Stimulated activated CD4-positive, alpha-beta T cell treated with anti-CD3 and anti-CD28 coated beads, TNF-alpha, amount 100 ng/mL, for 1 hour (primary cell): ENCODE measurements at places on chromosomes 1 and 21.
A peak's percentile ranks its signal among the peaks of the same experiment; 100 is the strongest.

DNA sequence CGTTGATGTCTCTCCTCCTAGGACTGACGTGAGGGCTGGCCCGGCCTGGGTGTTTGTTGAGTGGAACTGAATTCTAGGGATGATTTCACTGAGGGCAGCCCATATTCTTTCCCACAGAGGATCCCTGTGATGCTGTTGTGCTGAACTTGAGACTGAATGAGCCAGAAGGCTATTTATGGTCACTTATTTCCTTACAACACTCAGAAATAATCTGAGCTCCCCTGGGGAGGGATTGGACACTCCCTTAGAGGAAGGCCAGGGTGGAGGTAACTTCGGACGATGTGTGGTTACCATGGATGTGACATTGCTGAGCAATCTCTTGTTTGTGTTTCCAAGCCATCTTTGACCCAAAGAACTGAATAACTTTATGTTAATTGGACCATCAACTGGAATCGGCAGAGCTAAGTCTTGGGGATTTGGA lies 5.1 kb upstream of the TMCO4 start:
- no peak for DNase-seq

GRCh38 chr1:27136998-27137542 lies 17.9 kb downstream of the SLC9A1 start:
- peak; percentile 61 for DNase-seq

DNA sequence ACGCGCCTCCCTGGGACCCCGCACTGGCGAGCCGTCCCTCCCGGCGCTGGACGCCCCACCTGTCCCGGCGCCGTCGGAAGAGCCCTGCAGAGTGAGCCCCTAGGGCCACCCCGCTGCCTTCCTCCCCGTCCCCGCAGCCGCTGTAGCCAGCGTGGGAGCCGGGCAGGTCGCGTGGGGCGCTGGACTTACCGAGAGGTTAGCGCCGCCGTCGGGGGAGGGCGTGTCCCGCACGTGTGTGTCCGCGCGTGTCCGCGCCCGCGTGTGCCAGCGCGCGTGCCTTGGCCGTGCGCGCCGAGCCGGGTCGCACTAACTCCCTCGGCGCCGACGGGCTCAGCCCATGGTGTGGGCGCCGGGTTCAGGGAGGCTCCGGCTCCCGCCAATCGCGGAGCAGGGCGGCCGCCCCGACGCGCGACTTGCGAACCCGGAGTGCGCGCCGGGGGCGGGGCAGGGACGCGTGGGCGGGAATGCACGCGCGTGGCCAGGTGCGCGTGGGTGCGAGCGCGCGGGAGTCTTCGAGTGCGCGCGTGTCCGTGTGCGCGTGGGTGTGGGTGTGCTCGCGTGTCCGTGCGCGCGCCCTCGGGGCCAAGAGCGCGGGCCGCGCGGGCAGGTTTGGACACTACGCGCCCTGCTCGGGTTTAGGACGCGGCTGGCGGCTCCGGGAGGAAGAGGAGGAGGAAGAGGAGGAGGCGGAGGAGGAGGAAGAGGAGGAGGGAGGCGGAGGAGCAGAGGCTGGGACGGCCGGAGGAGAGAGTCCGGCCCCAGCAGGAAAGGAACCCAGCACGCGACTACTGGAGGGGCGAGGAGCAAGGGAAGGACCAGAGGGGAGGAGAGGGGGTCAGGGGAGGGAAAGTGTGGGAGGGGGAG lies 145.2 kb upstream of the ETS2 start:
- DNase-seq = no peak

- DNase-seq = no peak
Measured at GRCh38 chr21:17051054-17051453, 461.8 kb upstream of the CXADR start.

GRCh38 chr1:43668956-43669355 lies 19.0 kb downstream of the KDM4A start:
- no peak for DNase-seq

DNA sequence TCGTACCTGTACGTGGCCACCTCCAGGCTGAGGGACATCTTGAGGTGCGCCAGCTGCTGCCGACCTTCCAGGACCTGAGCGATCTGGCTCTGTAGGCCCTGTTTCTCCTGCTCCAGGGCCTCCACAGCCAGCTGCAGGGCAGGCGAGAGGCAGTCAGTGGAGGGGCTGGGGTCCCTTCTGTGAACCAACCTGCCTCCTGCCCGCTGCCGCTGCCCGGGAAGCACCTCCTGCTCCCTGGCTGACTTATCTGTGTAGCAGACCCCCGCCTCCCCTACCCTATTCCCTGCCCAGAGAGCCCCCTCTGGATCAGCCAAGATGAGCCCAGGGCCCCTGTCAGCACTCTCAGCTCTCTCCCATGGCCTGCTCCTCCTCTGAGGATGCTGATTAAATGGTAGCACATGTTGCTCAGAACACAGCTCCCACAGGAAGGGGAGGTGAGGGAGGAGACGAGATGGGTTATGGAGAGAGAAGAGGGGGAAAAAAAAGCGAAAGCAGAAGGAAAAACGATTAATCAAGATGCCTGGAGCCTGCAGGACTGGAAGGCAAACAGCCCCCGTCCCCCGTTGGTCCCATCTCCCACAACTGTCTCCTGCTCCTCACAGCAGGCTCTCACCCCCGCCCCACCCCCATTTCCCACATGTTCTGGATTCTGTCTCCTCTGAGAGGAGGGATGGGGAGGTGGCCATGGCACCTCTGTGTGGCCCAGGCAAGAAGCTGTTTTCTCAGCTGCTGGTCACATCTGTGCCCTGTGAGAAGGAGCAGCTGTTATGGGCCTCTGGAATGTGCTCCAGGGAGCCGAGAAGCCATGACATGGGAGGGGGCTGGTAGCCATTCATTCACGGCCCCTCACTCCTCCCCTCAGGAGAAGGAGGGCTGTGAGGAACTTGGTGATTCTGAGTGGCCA lies 1.7 kb downstream of the NES start:
- DNase-seq = no peak

DNA sequence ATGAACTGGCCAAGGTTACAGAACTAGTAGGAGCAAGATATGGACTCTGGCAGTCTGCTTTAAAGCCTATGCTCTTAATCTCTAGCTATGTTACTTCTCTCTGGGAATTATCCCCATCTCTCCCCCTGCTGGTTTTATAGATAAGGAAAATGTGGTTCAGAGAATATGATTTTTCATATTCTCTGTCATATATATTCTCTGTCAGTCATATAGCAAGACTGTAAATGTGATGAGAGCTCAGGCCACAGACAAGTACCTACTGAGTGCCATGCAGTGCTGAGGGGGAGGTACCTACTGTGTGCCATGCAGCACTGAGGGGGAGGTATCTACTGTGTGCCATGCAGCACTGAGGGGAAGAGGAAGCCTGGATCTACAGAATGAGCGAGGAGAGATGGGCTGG lies 220.3 kb upstream of the FGGY start:
- no peak for DNase-seq

DNA sequence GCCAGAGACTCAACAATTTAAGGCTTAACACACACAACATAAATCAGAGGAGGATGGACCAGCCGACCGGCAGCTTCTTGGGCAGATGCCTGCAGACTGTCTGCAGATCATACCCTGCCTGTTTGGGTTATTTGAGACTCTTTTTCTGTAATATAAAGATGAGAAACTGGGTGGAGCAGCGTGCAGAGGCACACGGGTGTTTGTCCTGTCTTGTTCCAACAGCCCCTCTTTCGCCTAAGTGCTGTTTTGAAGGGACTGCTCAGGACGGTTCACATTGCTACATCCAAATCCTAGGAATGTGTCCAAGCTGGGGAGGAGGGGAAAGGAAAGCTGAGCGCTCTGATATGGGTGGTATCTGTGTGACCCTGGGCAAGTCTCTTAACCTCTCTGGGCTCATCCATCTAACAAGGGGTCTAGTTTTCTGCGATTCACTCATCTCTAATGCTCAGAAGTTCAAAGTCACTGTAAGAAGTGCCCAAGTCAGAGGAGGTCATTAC lies 149.9 kb downstream of the CLIC6 start:
- no peak for DNase-seq

DNA sequence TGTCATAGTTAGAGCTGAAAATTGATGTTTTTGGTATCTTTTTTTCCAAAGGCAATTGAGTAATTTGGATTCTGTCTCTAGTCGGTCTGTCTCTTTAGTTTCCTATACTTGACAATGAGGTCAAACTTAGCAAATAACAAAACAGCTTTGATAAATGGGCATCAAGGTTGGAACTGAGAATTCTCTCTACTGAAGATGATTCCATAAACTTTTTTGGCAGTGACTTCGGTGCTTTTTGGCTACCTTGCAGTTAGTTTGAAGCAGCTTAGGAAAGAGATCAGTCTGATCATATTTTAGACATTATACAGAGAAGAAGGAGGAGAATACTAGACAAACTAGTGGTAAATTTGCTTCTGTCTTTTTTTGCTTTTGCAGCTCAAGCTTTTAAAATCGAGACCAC lies 559 bp downstream of the VCAM1 start:
- DNase-seq = no peak

- no peak for DNase-seq
Measured at GRCh38 chr1:194968916-194969315, 1639.3 kb downstream of the KCNT2 start.

DNA sequence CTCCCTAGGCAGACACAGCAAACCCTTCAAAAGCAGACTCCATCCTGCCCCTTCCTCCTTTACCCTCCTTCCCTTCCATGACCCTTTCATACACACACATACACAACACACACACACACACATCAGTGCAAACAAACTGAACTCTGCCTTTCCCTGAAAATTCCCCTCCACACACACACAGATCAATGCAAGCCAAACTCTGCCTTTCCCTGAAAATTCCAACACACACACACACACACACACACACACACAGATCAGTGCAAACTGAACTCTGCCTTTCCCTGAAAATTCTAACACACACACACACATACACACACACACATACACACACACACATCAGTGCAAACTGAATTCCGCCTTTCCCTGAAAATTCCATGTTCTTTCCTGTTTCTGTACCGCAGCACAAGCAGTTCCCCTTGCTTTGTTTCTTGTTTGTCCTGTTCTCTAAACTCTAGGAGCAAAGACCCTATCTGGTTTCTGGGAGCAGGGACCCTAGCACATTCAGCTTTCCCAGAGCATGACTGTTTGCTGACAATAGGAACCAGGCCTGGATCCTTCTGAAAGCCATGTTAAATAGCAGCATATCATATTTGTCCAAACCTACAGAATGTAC lies 91.0 kb downstream of the PTPN14 start:
- DNase-seq = no peak

DNA sequence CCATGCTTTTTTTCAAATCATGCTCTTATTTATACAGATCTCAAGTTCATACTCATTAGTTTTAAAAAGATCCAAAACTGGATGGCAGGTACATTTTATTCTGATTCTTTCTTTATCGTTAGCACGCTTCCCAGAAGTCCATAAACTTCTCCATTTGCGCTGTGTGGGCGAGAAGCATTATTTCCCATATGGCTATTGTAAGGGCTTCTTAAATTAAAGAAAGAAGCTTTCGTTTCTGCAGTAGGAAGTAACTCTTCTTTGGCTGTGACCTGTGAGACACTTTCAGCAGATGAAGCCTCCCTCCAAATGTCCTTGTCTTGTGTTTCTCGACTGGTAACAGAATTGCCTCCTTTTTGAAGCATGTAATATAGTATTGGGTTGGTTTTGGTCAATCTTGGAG lies 100.2 kb downstream of the NRIP1 start:
- no peak for DNase-seq

DNA sequence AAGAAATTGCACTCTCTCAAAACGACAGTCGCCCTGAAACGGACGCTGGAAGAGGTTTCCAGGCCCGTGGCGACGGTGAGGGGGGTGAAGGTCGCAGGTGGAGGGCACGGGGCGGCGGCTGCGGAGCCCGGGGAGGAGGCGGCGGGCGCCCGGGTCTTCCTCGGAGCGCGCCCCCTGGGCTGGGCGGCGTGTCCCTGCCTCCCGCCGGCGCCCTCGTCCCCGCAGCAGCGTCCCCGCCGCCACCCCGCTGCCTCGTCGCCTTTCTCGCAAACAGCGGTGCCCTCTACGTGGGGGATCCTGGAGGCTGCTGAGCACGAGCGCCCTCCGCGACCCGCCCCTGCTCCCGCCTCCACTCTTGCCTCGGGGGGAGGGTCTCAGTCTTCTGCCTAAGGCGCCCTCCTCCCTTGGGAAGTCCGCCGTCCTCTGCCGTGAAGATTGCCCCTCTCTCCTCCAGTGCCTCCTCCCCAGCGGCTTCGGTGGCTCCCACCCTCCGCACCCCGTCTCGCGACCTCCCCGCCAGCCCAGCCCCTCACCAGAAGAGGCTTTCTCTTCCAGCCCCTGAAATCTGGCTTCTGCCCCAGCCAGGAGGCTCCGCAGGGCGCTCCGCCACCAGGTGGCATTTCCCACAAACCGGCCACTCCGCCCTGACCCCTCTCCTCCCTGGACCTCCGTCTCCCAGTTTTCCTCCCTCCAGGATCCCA lies 227.4 kb downstream of the SDCCAG8 start:
- DNase-seq = no peak

DNA sequence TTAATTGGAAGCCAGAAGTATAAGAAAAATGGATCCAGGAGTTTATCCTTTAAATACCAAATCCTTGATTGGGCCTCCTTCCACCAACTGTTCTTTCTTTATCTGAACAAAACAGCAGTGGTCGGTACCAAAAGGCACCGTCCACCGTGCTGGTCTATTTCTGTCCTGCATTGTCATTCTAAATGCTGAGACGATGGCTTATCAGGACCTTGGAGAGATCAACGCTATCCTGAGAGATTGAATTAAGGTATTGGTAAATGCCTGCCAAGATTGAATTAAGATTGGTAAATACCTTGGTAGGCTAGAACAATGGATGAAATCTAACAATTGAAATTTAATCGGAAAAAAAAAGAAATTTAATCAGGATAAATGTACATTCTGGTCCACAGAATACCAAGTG lies 73.4 kb upstream of the SOD1 start:
- no peak for DNase-seq

GRCh38 chr1:114551400-114551799 lies 30.0 kb downstream of the BCAS2 start:
- no peak for DNase-seq

DNA sequence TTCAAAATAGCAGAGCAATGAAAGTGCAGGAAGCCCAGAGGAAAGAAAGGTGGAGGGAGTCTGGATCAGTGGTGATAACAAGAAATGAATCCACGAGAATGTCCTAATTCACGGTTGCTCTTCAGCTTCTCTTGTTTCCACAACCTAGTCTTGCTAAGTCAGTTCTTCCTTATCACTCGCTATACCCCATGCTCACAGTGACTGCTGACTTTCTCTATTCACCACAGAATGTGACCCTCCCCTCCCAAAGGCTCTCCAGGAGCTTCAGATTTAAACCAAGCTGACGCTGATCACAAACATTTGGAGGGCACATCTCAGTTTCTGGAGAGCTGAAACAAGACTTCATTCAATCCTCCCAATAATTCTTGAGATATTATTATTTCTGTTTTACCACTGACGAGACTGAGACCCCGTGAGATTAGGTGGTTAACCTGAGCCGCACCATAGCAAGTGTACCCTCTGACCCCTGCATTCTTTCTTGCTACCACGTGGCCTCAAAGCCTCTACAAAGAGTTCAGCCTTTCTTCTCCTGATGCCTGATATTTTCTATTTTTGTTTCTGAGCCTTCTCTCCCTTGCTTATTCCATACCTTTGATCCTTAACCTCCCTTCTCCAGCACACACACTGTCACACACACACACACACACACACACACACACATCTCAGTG lies 10.7 kb upstream of the CCN1 start:
- no peak for DNase-seq

GRCh38 chr1:25863486-25864262 lies 4.4 kb upstream of the AUNIP start:
- DNase-seq = no peak
